ENCODE measurements at places on chromosomes 7 and 10. TPM values are rescaled to one million over a fixed set of nuclear protein-coding genes. Genes with fewer than 3 reads are reported as not detected.

The FKBP14 gene
- 4.1 TPM for total RNA-seq

The MAGI2 gene
- total RNA-seq, result 0.05 TPM

DNA sequence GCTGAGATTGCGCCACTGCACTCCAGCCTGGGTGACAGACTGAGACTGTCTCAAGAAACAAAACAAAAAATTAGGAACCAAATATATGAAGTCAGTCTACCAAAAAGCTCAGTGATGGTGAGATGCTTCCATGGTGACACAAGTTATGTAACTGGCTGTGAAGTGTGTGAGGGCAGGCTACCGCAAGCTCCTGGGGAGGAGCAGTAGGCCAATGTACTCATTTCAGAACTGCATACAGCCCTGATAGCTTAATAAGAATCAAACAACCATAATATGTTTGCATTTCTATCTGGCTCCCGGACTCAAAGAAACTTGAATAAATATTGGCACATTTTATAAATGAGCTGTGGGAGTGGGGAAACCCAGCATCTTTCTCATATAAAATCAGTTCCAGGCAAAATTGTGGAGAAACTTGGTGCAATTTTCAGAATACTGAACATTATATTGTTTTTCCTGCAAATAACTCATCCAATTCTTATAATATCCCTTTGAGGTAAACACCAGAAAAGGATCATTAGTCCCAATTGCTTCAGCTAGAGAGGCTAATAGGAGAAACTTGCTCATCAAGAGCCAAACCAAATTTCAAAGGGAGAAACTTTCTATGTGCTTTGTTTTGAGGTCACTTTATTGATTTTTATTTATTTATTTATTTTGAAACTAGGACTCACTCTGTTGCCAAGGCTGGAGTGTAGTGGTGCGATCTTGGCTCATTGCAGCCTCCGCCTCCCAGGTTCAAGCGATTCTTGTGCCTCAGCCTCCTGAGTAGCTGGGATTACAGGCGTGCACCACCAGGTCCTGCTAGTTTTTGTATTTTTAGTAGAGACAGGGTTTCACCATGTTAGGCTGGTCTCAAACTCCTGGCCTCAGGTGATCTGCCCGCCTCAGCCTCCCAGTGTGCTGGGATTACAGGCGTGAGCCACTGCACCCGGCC, 127.0 kb downstream of the SORCS1 start:
- no peak overlapping the region for H3K27ac ChIP-seq
- no peak for DNase-seq
- H3K36me3 ChIP-seq, result no peaks in the 10 kb centered on the region
- H3K4me1 ChIP-seq, result no peaks in the 10 kb centered on the region
- no peak overlapping the region for H3K4me3 ChIP-seq

GRCh38 chr7:89223900-89224395, 428.4 kb upstream of the TEX47 start:
- H3K27ac ChIP-seq, result no peak overlapping the region
- H3K4me3 ChIP-seq, result no peak overlapping the region
- H3K27me3 ChIP-seq, result no peaks in the 10 kb centered on the region
- no peaks in the 10 kb centered on the region for H3K4me1 ChIP-seq
- DNase-seq, result no peak

- peaks cover 3% of the 10 kb centered on the region for H3K4me1 ChIP-seq
- DNase-seq, result no peak
- no peaks in the 10 kb centered on the region for H3K27me3 ChIP-seq
- no peak overlapping the region for H3K27ac ChIP-seq
- no peaks in the 10 kb centered on the region for H3K36me3 ChIP-seq
These were observed 32.0 kb downstream of the GNA12 start for GRCh38 chr7:2812114-2812487.

- H3K36me3 ChIP-seq, result peaks cover 46% of the 10 kb centered on the region
- H3K27me3 ChIP-seq, result no peaks in the 10 kb centered on the region
- H3K27ac ChIP-seq, result no peak overlapping the region
- no peak overlapping the region for H3K4me3 ChIP-seq
These were observed 10.8 kb downstream of the ANXA11 start for GRCh38 chr10:80194373-80195045.

- no peaks in the 10 kb centered on the region for H3K27me3 ChIP-seq
- no peak for DNase-seq
- H3K4me3 ChIP-seq, result no peak overlapping the region
- no peaks in the 10 kb centered on the region for H3K36me3 ChIP-seq
- no peaks in the 10 kb centered on the region for H3K4me1 ChIP-seq
- no peak overlapping the region for H3K27ac ChIP-seq
These were observed 232.5 kb downstream of the TNS3 start for GRCh38 chr7:47349401-47349800.

GRCh38 chr7:75690121-75690523, 48.6 kb downstream of the HIP1 start:
- no peaks in the 10 kb centered on the region for H3K4me1 ChIP-seq
- peaks cover 5% of the 10 kb centered on the region for H3K27me3 ChIP-seq
- no peaks in the 10 kb centered on the region for H3K36me3 ChIP-seq
- no peak overlapping the region for H3K4me3 ChIP-seq
- H3K27ac ChIP-seq, result no peak overlapping the region
- DNase-seq, result no peak
